ENCODE measurements at places on chromosomes 11 and 22.
A peak's percentile ranks its signal among the peaks of the same experiment; 100 is the strongest.

DNA sequence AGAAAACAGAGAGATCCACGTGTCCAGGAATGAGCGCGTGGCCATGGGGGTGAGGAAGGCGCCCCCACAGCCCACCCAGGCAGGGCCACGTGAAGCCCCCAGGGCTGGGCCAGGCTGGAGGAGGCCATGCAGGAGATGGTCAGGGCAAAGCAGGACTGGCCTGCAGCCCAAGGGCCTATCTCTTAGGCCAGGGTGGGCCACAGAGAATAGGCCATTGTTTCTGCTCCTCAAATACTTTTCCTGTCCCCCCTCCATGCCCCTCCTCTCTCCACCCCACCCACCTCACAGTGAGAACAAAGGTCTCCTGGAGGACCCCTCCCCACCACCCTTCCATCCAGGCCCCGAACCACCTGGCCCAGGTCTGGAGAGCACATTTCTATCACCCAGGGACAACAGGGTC is 8.3 kb upstream of the CDC42EP1 start:
- DNase-seq: no peak

GRCh38 chr11:115616971-115617370 is 112.8 kb upstream of the CADM1 start:
- DNase-seq: peak; percentile 73

DNA sequence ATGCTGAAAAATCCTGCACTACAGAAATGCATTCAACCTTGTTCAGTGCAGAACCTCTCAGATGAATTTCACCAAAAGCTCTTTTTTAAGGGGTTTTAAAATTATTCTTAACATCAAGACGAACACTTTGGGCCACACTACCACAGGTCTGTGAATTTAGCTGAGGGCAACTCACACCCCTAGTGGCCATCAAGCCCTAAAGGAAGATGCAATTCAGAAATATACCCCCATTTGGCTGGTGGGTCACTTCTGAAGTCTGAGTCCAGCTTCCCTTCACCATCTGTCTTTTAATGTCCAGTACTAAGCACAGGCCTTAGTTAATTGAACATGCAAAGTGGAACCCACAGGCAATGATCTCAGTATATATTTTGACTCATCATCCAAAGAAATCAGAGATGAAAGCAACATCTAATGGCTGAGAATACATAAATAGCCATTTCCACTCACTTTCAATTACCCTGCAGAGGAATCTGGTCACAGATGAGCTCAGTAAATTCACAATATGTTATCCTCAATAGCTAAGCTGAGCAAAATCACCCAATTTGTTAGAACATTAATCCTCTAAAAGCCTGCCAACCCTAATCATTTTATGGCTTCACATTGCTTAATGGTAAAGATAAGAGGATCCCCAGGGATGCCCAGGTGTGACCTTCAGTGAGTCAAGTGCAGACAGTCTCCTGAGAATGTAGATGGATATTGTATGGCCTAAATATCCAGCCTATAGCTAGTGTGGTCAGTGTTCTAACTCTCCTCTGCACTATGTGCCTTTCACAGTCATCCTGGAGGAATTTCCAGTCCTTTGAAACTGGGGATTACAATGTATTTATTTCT is 50.3 kb downstream of the FAM76B start:
- no peak for DNase-seq

- peak; percentile 7 for DNase-seq
These were observed 85.8 kb upstream of the E2F8 start for GRCh38 chr11:19326499-19326898.

- no peak for DNase-seq
These were observed 27.8 kb upstream of the AMOTL1 start for GRCh38 chr11:94740083-94741021.

DNA sequence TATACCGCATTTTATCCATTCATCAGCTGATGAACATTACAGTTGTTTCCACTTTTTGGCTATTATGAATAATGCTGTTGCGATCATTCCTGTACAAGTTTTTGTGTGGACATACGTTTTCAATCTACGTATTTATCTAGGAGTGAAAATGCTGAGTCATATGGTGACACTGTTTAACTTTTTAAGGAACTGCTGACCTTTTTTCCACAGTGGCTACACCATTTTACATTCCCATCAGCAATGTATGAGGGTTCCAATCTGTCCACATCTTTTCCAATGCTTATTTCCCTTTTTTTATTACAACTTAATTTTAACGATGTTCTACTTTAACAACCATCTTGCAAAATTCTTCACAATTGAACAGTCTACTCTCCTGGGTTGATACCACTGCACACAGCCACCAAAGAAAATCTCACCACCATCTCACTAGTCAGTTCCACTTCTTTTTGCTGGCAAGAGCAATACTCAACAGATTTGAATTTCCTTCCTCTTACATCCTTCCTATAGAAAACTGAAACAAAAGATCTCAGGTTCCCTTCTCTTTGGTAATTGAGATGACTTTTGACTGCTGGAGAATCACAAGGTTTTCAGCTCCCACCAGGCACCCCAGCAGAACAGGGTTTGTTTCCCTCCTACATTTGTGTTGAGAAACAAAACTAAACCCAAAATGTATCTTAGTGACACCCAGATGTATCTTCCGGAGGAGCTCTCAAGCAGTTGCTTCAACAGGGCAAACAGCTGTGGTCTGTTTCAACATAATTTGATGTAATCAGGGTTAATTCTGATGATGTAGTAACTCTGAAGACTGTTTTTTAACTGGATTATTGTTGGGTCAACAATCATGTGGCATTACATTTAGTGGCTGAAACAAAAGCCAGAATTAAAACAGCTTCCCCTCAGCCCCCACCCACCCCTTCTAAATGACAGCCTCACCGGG is 7.0 kb upstream of the GAB2 start:
- peak; percentile 26 for DNase-seq

GRCh38 chr11:18277565-18278271 is 11.7 kb downstream of the SAA1 start:
- DNase-seq: no peak

GRCh38 chr11:128837627-128838026 is 29.5 kb downstream of the KCNJ1 start:
- DNase-seq: no peak

DNA sequence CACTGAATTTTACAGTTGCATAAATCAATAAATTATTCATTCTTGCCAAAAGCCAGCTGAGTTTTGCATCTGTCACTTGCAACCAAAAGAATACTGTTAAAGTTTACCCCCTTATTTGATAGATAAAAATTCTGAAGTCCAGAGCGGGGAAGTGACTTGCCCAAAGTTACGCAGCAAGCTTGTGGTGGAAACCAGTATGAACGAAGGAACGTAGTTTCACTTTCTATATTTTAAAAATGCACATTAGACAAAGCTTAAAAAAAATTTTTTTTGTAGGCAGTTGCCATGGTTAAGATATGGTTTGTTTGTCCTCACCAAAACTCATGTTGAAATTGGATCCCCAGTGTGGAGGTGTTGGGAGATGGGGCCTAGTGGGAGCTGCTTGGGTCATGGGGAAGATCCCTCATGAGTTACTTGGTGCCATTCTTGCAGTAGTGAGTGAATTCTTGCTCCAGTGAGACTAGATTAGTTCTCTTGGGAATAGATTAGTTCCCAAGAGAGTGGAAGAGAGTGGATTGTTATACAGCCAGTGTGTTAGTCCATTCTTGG is 46.3 kb upstream of the SEZ6L start:
- no peak for DNase-seq

GRCh38 chr11:70445605-70446004 is 47.3 kb downstream of the CTTN start:
- no peak for DNase-seq

GRCh38 chr11:61731952-61732675 is 20.3 kb upstream of the MYRF start:
- DNase-seq: no peak

DNA sequence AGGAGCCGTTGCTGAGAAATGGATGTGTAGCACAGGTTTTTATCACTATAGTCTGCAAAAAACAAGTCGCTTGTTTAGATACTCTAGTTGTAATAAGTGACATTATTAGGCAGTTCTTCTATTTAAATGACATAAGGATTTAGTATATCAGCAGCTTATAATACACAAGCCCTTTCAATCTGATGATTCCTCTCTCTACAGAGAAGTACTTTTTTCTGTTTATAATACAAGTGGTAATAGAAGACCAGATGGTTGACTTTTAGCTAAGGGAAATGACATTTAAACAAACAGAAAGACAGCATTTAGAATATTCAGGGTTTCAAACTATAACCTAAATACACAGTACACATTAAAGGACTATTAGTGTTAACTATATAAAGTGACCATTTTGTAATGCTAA is 60.4 kb downstream of the IMMP1L start:
- DNase-seq: no peak

GRCh38 chr11:29271616-29272015 is 745.2 kb downstream of the KCNA4 start:
- peak; percentile 78 for DNase-seq

DNA sequence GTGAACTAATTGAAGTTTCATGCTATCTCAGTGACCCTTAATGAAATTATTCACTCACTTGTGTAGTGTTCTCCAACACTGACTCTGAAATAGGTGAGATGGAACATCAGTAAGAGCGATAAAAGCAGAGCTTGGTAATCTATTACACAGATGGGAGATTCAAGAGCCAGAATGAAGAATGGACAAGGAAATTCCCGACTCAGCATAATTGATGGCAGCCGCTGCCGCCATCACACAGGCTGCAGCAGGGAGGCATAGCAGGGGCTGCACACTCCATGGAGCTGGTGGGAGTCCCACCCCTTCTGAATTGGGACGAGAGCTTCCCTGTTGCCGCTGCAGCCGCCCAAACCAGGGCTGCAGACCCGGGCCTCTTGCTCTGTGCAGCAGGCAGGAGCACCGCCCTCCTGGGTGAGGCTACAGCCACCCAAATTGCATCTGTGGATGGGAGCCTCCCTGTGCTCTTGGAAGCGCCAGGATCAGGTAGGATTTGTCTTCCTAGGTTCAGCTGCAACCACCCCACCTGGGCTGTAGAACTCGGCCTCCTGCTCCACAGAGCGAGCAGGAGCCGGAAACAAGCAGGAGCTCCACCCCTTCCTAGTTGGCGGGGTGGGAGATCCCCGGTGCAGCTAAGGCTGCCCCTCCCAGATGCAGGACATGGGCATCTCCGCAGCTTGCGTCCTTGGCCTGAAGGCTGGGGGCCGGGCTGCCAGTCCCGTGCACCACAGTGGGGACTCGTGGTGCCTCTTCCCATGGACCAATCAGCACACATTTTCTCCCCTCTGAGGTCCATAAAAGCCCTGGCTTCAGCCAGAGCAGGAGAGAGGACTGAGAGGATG is 535.1 kb upstream of the LUZP2 start:
- no peak for DNase-seq

DNA sequence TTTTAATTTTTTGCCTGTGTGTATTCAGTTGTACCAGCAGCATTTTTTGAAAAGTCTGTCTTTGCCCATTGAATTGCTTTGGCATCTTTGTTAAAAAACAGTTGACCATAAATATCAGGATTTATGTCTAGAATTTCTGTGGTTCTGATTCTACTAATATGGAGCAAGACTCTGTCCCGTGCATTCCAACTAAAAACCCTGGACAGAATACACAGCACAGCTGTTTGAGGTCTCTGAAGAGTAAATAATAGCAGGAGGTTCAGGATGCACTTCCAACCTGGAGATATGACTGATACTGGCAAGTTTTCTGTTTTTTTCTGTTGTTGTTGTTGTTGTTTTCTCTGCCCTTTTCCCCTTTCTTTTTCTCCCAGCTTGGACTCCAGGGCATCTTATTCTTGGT is 141.9 kb downstream of the TMEM135 start:
- no peak for DNase-seq

GRCh38 chr11:28504555-28505110 is 396.4 kb downstream of the METTL15 start:
- DNase-seq: no peak

DNA sequence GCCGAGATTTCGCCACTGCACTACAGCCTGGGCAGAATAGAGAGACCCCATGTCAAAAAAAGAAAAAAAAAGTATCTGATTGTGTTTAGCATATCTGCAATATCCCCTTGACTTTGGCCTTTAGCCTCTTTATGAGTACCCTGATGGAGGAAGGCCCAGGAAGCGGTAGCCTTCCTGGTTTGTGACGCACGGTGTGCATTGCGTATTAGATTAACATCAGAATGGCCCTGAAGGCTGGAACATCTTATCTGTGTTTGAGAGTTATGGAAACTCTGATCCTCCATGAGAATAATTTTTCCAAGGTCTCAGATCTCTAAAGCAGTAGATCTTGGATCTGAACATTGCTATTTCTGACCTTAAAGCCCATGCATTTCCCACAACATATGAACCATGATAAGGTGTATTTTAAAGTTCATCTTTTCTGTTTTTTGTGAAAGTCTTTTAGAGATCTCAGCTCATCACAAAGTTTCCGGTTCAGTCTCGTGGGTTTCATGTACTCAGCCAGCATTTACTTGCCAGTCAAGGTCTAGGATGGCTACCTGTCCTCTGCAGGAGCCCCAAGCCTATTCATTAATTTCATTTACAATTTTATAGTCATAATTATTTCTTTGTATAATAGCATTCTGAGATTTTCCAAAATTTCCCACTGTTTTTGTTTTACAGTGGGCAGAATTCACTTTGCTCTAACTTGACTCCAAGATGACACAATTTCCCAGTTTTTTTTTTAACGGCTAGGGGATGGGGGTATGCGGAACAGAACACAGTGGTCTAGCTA is 605 bp upstream of the FDX1 start:
- no peak for DNase-seq

- DNase-seq: peak; percentile 80
These were observed 9.4 kb upstream of the GRIK4 start for GRCh38 chr11:120501976-120502755.

DNA sequence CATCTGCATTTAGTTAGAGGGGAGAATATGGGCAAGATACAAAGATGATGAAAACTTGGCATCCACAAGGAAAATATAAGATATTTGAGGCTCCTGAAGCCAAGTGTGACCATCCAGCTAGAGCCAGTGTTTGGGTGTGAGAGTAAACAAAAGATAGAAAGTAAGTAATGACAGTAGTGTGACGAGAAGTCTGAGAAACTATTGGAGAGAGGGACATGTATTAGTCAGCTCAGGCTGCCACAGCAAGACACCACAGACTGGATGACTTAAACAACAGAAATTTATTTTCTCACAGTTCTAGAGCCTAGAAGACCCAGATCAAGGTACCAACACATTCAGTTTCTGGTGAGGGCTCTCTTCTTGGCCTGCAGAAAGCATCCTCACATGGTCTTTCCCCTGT is 6.4 kb upstream of the CCKBR start:
- DNase-seq: no peak

All from renal cortical epithelial cell (primary cell).